ENCODE measurements at places on chromosomes 12 and 14. TPM values are rescaled to one million over a fixed set of nuclear protein-coding genes. Genes with fewer than 3 reads are reported as not detected.
A peak's percentile ranks its signal among the peaks of the same experiment; 100 is the strongest.

- H3K4me3 ChIP-seq = no peak overlapping the region
- peak; percentile 11 for DNase-seq
- H3K27me3 ChIP-seq = no peaks in the 10 kb centered on the region
- no peaks in the 10 kb centered on the region for H3K4me1 ChIP-seq
Measured at GRCh38 chr14:80215756-80216581, 4.7 kb upstream of the DIO2 start.

Gene LTB4R
- 8.3 TPM for total RNA-seq

DNA sequence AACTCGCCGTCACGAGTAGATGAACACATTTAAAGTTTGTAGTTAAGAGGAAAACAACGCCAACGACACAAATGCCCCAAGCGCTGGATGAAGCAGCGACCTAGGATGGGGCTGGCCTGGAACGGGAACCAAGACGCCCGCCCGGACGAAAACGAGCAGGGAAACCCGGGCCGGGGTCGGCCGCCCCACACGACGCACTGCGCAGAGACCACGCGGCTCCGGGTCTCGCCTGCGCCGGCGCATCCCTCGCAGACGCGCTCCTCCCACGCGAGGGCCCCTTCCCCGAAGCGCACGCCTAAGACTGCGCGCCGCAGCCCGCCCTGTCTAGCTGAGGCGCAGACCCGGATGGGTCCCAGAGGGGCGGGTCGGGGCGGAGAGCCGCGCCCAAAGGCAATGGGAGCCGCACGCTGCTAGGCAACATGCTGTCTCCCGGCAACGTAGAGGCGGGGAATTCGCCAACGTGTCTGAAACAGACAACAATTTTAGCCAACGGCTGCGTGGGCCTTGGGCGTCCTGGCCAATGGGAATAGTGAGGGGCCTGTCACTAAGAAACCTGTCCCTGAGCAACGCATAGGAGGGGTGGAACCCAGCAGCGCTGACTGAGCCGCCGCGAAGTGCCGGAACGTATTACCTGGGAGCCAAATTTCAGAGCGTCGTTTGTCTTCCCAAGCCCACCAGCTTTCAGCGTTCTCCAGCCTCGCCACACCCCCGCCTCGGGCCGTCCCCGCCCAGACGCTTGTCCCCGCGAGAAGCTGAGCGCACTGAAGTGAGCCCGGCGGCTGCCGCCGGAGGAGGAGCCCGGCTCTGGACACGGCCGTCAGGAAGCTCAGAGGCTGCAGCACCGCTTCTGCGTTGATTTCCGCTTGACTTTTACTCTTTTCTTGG is 21.0 kb upstream of the CHFR start:
- peak; percentile 97 for DNase-seq
- peaks cover 15% of the 10 kb centered on the region for H3K4me1 ChIP-seq
- H3K27ac ChIP-seq = peak overlapping the region; percentile 83

GRCh38 chr14:100850841-100851585 is 25.1 kb downstream of the MEG3 start:
- H3K4me3 ChIP-seq = no peak overlapping the region
- peaks cover 8% of the 10 kb centered on the region for H3K4me1 ChIP-seq
- H3K27ac ChIP-seq = no peak overlapping the region
- H3K36me3 ChIP-seq = no peaks in the 10 kb centered on the region
- peak; percentile 92 for DNase-seq
- H3K27me3 ChIP-seq = no peaks in the 10 kb centered on the region

Gene GAS2L3
- 0.80 TPM for total RNA-seq

Gene TAS2R9
- total RNA-seq = not detected

DNA sequence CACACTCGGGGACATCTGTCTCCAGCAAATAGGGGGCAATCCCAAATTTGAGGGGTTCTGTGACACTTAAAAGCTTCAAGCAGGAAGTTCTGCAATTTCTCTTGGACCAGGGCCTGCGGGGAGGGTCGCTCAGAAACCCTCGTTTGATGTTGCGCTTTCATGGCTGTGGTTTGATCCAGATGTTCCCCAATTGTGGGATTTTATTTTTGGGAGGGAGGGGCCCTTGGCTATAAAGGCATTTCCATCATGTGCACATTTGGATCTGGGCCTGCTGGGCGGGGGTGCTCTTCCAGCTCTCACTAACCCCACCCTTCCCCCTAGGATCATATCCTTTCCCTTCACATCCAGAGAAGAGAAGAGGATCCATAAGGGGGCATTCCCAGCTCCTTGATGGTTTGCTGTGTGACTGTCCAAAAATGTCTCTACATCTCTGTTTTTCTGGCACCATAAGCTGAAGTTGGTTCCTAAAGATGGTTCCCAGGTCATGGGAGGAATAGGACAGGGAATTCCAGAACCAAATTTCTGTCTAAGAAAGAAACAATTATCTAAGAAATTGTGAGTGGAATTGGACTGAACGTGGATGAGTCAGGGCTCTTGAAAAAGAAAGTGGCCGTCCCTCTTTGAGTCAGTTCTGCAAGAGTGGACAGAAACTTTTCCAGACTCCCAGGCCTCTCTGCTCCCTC is 47.2 kb downstream of the SMUG1 start:
- no peaks in the 10 kb centered on the region for H3K4me1 ChIP-seq
- DNase-seq = no peak
- H3K27ac ChIP-seq = peak overlapping the region; percentile 70
- H3K36me3 ChIP-seq = no peaks in the 10 kb centered on the region
- peaks cover 44% of the 10 kb centered on the region for H3K27me3 ChIP-seq
- H3K4me3 ChIP-seq = no peak overlapping the region
